Psoas muscle (tissue), 8 donors: ENCODE measurements at places on chromosomes 3 and 15. TPM values are rescaled to one million over a fixed set of nuclear protein-coding genes. Genes with fewer than 3 reads are reported as not detected.

The FGF7 gene
- total RNA-seq = 1.4 TPM

The STIMATE gene
- total RNA-seq = 10.2 TPM

The LMCD1 gene
- 541 TPM for total RNA-seq

The FSD2 gene
- 27.5 TPM for total RNA-seq

The KATNBL1 gene
- 12.2 TPM for total RNA-seq

The BUB1B gene
- total RNA-seq = 0.71 TPM

The ONECUT1 gene
- not detected for total RNA-seq

The GRM2 gene
- total RNA-seq = 0.58 TPM

The NR2E3 gene
- total RNA-seq = not detected

The NRROS gene
- total RNA-seq = 1.9 TPM

The CCR5 gene
- total RNA-seq = 0.52 TPM

The SNX4 gene
- 30.1 TPM for total RNA-seq

The OR5H6 gene
- total RNA-seq = not detected

The CHST2 gene
- total RNA-seq = 2.1 TPM

The TRIM42 gene
- not detected for total RNA-seq

The CELF6 gene
- 0.62 TPM for total RNA-seq

The RTP4 gene
- total RNA-seq = 0.88 TPM

The MYL3 gene
- total RNA-seq = 1,482 TPM

The CFAP20DC gene
- total RNA-seq = not detected

The OSBPL10 gene
- total RNA-seq = 2.3 TPM

The GADL1 gene
- total RNA-seq = 5.6 TPM

The PRTG gene
- 1.1 TPM for total RNA-seq

The TEX9 gene
- total RNA-seq = 0.38 TPM

The ACKR4 gene
- total RNA-seq = 0.43 TPM

The GABRB3 gene
- total RNA-seq = 0.25 TPM

The OXTR gene
- 0.11 TPM for total RNA-seq

The ZNF774 gene
- 7.6 TPM for total RNA-seq

The KLF13 gene
- total RNA-seq = 45.6 TPM

The AMOTL2 gene
- total RNA-seq = 23.3 TPM

The MCF2L2 gene
- total RNA-seq = 0.79 TPM

The CFAP44 gene
- total RNA-seq = 1.4 TPM

The POC1A gene
- total RNA-seq = 1.7 TPM

The LAMB2 gene
- total RNA-seq = 146 TPM

The PLA2G4B gene
- 1.3 TPM for total RNA-seq

The SLC51A gene
- not detected for total RNA-seq

The IL17RE gene
- total RNA-seq = 0.75 TPM

The CERS3 gene
- 0.49 TPM for total RNA-seq

The COX17 gene
- 89.5 TPM for total RNA-seq

The GPR149 gene
- total RNA-seq = not detected

The EOMES gene
- 0.07 TPM for total RNA-seq

The TPRG1 gene
- total RNA-seq = 24.5 TPM

The SAXO2 gene
- total RNA-seq = 1.9 TPM

The KCNMB2 gene
- total RNA-seq = not detected

The FBXO22 gene
- 13.9 TPM for total RNA-seq

The CAPN3 gene
- total RNA-seq = 413 TPM

The SERPINI2 gene
- 0.32 TPM for total RNA-seq
